CD14-positive monocyte (primary cell): ENCODE measurements at places on chromosomes 6 and 20.

DNA sequence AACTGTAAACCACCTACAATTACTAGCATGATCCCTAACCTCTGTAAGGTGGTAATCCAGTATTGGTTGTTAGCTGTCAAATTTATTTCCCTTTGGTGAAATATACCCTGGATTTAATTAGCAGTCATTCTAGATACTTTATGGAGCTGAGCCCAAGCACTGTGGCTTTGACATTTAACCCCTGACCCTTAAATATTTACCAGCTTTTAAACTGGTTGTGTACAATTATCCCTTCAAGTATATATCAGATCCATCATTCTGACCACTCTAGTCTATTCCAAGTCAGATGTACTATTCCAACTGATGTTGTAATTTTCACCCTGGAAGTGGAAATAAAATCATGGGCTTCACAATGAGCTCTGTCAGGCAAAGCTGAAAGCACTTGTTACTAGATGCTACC is 229.6 kb downstream of the FOXC1 start:
- no peak overlapping the region for H3K27ac ChIP-seq
- no peaks in the 10 kb centered on the region for H3K4me1 ChIP-seq
- no peak overlapping the region for H3K4me3 ChIP-seq
- no peaks in the 10 kb centered on the region for H3K36me3 ChIP-seq

DNA sequence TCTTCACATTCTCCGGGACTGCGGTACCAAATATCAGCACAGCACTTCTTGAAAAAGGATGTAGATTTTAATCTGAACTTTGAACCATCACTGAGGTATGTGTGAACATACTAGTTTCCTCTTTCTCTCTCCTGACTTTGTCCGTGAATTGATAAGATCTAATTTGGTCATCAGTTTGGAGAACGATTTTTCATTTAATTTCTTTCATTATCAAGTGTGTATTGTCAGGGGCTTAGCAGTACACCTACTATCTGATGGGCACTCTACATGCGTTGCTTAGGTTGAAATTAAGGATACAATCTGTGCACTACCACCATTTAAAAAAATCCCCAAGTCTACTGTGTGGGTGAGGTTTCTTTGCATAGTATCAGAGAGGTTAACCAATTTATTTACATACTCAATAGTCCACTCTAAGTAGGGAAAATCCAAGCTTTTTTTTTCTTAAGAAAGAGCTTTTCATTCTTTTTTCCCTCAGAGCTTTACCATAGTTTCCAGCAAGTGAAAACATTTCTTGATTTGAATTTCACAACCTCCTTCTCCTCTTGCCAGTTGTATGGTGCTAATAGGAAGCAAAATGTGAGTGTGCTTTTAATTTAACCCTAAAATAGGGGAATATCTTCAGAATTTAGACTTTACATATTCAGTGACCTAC is 105.4 kb upstream of the ESR1 start:
- H3K36me3 ChIP-seq = no peaks in the 10 kb centered on the region
- no peaks in the 10 kb centered on the region for H3K27me3 ChIP-seq
- no peak for DNase-seq
- no peak overlapping the region for H3K27ac ChIP-seq

DNA sequence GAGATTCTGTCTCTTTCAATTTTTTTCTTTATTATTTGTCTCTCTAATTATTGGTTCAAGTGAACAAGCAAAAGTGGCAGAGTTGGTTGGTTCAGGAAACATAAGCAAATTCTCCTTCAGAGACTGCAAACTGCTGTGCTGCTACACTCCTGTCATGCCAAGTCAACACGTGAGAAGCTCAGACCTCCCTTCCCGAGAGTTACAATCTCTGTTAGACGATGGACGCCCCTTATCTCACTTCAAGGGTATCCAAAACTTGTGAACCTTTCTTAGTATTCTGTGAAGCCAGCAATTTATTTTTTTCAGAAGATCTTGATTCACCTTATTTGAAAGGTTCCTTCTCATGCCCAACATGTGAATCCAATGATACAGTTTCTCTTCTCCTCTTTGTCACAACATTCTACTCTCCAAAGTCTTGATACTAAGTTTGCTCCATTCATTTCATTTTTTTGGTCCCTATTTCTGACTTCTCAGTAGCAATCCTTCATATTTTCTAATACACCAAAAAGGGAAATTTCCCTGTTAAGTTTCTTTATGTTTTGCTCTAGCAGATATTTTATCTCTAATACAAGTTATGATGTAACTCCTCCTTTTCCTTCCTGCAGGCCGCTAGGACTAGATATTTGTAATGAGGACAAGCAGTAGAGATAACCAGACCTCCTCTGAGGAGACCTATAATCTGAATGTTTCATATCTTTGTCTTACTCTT is 448.8 kb upstream of the CITED2 start:
- no peaks in the 10 kb centered on the region for H3K36me3 ChIP-seq
- DNase-seq = no peak
- no peak overlapping the region for H3K27ac ChIP-seq
- no peaks in the 10 kb centered on the region for H3K27me3 ChIP-seq
- H3K4me3 ChIP-seq = no peak overlapping the region
- H3K4me1 ChIP-seq = no peaks in the 10 kb centered on the region

DNA sequence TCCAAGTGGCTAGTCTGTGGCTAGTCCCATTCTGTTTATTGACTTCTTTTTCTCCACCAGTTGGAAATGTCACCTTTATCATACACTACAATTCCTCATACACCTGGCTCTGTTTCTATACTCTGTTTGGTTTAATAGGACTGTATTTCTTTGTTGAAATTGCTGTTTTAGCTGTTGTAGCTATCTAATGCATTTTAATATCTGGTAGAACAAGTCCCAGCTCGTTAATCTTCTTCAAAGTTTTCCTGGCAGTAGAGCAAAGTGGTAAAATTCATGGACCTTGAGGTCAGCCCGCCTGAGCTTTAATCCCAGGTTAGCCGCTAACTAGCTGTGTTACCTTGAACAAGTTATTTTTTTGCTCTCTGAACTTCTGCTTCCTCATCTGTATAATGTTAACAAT is 9.9 kb upstream of the ASXL1 start:
- DNase-seq = no peak
- no peaks in the 10 kb centered on the region for H3K27me3 ChIP-seq
- peaks cover 11% of the 10 kb centered on the region for H3K4me1 ChIP-seq
- H3K27ac ChIP-seq = no peak overlapping the region
- H3K36me3 ChIP-seq = no peaks in the 10 kb centered on the region
- H3K4me3 ChIP-seq = no peak overlapping the region

GRCh38 chr20:2564406-2564805 is 28.0 kb downstream of the TMC2 start:
- no peak overlapping the region for H3K27ac ChIP-seq
- no peaks in the 10 kb centered on the region for H3K4me1 ChIP-seq
- DNase-seq = no peak

GRCh38 chr20:13202565-13202964 is 18.5 kb upstream of the ISM1 start:
- H3K27ac ChIP-seq = no peak overlapping the region
- DNase-seq = no peak
- H3K4me1 ChIP-seq = no peaks in the 10 kb centered on the region
- H3K27me3 ChIP-seq = no peaks in the 10 kb centered on the region
- no peak overlapping the region for H3K4me3 ChIP-seq

DNA sequence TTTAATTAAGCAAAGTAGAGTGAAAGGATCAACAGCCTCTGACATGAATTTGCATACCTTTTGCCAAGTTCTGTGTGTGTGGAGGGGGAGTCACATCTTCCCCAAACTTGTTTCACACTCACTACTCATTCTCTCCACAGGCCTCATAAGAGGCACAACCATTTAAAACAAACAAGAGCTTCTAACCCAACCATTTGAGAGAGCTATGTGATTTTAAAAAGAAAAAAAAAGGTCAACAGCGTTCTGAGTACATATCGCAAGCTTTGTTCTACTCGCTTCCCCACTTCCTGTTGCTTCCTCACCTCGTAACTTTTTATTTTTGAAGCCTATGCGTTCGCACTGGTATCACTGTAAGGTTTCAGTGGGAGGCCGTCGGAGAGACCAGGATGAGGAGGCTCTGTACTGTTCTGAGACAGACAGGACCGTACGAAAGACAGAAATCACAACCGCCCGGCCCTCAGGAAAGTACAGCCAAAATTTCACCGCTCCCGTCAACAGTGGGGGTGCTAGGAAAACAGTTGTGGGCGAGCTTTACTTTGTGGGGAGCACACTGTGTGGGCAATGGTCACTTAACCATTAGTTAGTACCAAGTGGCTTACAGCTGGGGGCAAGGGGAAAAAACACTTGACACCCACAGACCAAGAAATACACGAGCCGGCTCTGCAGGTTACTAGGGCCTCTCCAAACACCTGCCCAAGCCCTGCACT is 61.3 kb downstream of the TRERF1 start:
- no peak for DNase-seq
- H3K27ac ChIP-seq = no peak overlapping the region
- H3K4me3 ChIP-seq = no peak overlapping the region
- no peaks in the 10 kb centered on the region for H3K27me3 ChIP-seq
- peaks cover 49% of the 10 kb centered on the region for H3K4me1 ChIP-seq

DNA sequence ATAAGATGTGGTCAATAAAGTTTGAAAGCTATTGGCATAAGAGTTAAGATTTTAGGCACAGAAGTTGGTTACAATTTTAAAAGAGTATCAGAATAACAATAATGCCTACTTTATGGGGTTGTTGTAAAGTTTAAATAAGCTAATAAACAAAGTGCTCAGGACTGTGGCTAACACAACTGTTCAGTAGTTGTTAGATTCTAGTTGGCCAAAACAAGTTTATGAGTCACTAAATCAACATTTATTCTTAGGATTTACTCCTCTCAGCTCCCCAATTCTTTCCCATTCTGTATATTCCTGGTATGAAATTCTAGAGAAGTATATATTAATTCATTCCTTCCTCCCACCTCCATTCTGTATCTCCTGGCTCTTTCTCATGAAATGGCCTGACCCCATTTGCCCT is 14.5 kb downstream of the RMND1 start:
- no peak for DNase-seq
- H3K27me3 ChIP-seq = no peaks in the 10 kb centered on the region
- no peaks in the 10 kb centered on the region for H3K4me1 ChIP-seq
- H3K4me3 ChIP-seq = no peak overlapping the region
- H3K36me3 ChIP-seq = peaks cover 56% of the 10 kb centered on the region

GRCh38 chr6:166242888-166243287 is 65.3 kb downstream of the PRR18 start:
- H3K27me3 ChIP-seq = no peaks in the 10 kb centered on the region
- DNase-seq = no peak
- H3K36me3 ChIP-seq = no peaks in the 10 kb centered on the region
- H3K27ac ChIP-seq = no peak overlapping the region
- H3K4me3 ChIP-seq = no peak overlapping the region

DNA sequence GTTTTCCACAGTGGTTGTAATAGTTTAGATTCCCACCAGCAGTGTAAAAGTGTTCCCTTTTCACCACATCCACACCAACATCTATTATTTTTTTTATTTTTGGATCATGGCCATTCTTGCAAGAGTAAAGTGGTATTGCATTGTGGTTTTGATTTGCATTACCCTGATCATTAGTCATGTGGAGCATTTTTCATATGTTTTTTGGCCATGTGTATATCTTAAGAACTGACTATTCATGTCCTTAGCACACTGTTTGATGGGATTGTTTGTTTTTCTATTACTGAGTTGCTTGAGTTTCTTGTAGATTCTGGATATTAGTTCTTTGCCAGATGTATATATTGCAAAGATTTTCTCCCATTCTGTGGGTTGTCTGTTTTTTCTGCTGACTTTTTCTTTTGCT is 820.1 kb downstream of the TENT5A start:
- H3K4me3 ChIP-seq = no peak overlapping the region
- H3K27ac ChIP-seq = no peak overlapping the region
- no peak for DNase-seq
- no peaks in the 10 kb centered on the region for H3K36me3 ChIP-seq
- no peaks in the 10 kb centered on the region for H3K27me3 ChIP-seq

- H3K4me3 ChIP-seq = no peak overlapping the region
- no peaks in the 10 kb centered on the region for H3K27me3 ChIP-seq
- no peaks in the 10 kb centered on the region for H3K36me3 ChIP-seq
- H3K27ac ChIP-seq = no peak overlapping the region
Observed at GRCh38 chr6:113564371-113565171, 292.6 kb upstream of the MARCKS start.

DNA sequence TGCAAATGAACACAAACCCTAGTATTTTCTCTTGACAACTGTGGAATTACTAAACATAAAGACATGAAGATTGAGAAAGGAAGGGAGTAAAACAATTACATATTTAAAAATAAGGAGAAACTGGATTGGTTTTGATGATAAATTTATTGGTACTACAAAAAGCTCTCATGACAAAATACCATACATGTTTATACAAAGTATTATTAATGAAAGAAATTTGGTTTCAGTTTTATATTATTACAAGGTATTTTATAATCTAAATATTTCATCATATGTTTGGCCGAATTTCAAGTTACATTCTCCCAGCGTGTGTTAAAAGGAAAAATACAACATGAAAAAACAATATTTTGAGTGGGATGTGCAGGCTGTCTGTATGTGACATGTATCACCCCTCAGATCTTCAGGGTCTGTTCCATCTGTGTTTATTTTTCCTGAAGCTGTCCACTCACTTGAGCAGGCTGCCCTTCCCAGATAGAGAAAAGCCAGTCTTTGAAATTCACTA is 568.4 kb downstream of the NKAIN2 start:
- H3K27me3 ChIP-seq = no peaks in the 10 kb centered on the region
- H3K4me1 ChIP-seq = no peaks in the 10 kb centered on the region
- DNase-seq = no peak
- no peaks in the 10 kb centered on the region for H3K36me3 ChIP-seq
- H3K27ac ChIP-seq = no peak overlapping the region

- no peak overlapping the region for H3K27ac ChIP-seq
- H3K36me3 ChIP-seq = no peaks in the 10 kb centered on the region
- DNase-seq = peak; percentile 78
- H3K27me3 ChIP-seq = no peaks in the 10 kb centered on the region
- no peak overlapping the region for H3K4me3 ChIP-seq
Observed at GRCh38 chr20:49999329-49999728, 16.5 kb downstream of the SNAI1 start.

DNA sequence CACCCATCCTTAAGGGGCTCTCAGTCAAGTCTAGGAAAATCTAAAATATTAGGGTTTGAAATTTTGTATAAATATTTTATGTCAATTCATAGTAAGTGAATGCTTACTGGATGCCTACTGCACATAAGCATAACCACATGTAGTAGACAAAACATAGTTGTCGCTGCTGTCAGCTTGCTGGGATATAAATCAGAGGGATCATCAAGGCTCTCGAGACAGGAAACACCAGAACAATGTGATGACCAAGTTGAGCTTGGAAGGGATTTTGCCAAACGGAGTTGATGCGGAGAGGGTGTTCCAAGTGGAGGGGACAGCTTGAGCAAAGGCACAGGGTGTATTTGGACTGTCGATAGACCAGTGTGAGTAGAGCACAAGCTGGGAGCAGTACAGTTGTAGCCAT is 105.8 kb upstream of the SUPT3H start:
- H3K4me3 ChIP-seq = no peak overlapping the region
- H3K27me3 ChIP-seq = no peaks in the 10 kb centered on the region
- no peaks in the 10 kb centered on the region for H3K36me3 ChIP-seq
- H3K4me1 ChIP-seq = peaks cover 20% of the 10 kb centered on the region
- DNase-seq = no peak
